K562 (cell line): ENCODE measurements at places on chromosomes 4 and X.

GRCh38 chr4:167939863-167940616 lies 152.3 kb upstream of the ANXA10 start:
- DNase-seq = no peak

DNA sequence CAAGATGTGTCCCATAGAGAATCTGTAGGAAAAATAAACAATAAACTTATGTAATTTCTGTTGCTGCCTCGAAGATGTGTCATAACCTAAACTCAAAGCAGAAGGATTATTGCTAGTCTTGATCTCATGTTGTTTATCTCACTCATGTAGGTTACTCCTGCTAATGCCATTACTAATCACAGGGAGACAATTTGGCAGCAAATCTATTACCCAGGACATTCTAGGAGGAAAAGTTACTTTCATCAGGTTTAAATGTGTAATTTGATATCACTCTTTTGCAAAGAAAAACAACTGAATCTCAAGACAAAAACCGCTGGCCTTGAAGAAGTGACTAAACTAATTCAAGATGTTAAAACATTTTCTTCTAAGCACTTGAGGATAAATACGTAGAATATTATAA lies 34.0 kb downstream of the LDOC1 start:
- DNase-seq = no peak

DNA sequence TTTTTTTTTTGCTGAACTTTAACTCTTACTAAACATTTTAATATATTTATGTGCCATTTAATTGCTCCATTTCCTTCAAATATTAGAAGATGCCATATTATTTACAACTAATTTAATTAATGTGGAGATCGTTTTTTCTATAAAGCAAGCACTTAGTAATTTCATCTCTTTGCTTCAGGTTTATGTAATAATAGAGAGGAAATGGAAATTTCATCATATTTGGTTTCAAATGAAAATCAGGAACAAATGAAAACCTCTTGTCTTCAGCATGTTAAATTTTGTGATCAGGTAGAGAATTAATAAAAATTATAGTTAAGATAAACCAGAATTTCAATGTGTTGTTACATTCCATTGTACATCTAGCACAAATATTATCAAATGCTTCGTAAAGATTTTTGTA lies 120.1 kb downstream of the SYNPO2 start:
- no peak for DNase-seq

GRCh38 chr4:142909908-142910307 lies 63.8 kb upstream of the INPP4B start:
- no peak for DNase-seq

- DNase-seq = no peak
These were observed 2.0 kb downstream of the NCAPG start for GRCh38 chr4:17812801-17813200.

DNA sequence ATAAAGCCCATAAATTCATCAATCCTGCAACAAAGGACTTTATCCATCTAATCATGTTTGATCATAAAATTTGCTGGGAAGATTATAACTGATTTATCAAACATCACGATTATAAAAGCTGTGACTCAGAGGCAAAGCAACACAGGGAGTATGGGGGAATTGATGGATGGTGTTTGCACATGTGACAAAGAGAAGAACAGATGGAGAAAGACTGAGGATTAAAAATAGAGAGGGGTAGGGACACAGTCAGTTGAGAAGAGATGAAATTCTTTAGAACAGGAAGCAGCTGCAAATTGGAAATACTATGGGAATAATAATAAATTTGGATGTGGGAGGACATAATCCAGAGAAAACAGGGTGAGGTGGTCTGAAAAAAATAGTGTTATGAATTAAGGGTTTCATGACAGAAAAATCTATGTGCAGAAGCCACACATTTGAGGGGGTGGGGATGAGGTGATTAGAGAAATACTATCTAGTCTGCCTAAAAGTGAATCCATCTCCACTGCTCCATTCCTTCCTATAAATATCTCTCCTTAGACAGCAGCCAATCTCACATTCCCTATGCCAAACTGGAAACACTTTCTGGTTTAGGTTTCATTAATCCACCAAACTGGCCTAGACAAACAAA lies 6.2 kb downstream of the PRR32 start:
- DNase-seq = no peak

DNA sequence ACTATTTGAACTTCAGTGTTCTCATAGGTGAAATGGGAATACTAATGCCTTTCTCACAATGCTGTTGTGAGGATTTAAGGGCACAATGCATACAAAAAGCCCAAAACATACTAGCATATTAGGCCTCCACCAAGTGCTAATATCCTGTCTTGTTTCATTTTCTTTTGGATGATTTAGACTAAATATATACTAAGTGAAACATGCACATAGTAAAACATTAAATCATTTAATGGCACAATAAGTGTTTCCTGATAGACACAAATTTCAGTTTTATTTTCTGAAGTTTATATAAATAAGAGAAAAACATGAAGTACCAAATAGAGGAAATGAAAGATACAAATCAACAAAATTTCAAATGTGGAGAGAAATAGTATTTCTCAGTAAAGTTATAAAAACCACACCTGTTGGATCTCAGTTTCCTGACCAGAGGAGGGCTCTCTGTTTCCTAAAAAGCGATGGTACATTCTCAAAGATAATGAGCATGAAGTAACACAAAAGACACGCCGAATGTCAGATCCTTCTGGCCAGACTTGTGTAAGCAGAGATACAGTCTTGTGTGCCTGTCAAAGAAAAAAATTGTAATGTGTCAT lies 25.1 kb downstream of the DDX60 start:
- DNase-seq = no peak

- no peak for DNase-seq
These were observed 1.0 kb downstream of the SLC10A6 start for GRCh38 chr4:86848136-86848535.

- DNase-seq = peak; percentile 75
These were observed 177.9 kb downstream of the CBR4 start for GRCh38 chr4:168831919-168832762.

- DNase-seq = no peak
These were observed 5.1 kb downstream of the MORF4L2 start for GRCh38 chrX:103681443-103681842.

DNA sequence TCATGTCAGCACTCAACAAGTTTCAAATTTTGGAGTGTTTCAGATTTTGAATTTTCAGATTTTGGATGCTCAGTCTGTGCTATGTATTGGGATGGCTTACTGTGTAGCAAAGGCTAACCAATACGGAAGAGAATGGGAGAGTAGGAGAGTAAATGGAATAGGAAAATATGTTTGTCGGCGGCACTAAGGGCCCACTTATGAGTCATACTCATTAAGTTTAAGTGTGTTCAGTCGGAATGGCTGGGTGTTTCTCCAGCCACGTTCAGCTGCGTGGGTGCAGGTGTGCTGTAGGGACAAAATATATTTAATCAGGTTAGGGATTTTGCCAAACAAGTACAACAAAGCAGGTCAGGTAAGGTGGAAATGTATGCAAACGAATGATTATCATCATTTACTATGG lies 13.6 kb downstream of the FTHL17 start:
- DNase-seq = no peak

DNA sequence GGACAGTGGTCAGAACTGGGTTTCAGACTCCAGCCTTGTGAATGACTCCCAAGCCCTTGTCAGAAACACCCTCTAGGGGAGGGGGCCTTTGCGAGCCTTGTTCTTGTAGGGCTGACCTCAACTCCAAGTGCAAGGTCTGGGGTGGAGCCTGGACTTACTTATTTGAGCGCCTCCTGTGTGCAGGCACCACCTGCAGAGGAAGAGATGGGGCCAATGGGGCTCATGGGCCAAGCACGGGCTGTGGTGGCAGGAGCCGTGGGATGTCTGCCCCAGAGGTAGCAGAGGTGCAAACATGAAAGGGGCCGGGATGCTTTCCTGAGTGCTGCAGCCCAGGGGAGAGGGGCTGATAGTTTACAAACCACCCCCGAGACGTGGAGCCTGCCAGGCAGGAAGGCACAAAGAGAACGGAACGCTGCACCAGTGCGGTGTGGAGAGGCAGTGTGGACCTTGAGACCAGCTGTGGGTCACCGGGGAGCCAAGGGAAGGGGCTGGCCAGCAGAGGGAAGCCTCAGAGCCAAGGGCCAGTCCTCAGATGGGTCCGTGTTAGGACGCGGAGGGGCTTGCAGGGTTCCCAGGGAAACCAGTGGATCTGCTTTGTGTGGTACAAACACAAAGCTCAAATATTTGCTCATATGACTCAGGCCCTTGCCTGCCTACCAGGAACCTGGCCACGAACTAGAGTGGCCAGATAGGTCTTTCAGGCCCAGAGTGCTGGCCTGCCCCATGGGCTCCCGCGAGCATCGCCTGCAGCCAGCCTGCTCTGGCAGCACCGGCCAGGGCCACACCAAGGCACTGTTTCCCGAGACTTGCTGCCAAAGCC lies 8.7 kb upstream of the TADA2B start:
- no peak for DNase-seq

GRCh38 chr4:184953971-184954370 lies 64.3 kb upstream of the HELT start:
- DNase-seq = no peak

DNA sequence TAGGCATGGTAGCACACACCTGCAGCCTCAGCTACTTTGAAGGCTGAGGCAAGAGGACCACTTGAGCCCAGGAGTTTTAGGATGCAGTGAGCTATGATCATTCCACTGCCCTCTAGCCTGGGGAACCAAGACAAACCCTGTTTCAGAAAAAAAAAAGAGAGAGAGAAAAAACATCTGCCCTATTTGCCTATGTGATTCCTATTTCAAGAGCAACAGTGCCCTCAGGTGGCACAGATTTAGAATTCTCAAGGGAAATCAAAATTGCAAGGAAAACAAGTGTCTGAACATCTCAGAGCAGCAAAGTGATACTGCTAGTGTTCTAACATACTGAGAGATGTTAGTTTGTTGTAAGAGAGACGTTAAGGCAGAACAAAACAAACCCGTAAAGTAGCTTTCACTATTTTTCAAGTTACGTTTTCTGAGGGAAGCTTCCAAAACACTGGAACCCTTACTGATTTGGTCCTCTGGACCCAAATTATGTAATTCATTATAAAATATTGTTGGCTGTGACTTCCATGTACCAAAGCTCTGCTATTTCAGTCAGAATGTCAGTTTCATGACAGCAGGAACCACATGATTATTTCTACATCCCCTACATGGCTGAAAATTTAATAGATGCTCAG lies 7.9 kb downstream of the BDH2 start:
- peak; percentile 23 for DNase-seq

- no peak for DNase-seq
These were observed 2.9 kb downstream of the USP11 start for GRCh38 chrX:47235691-47236103.

- no peak for DNase-seq
These were observed 314 bp downstream of the DNASE1L1 start for GRCh38 chrX:154408659-154409221.

DNA sequence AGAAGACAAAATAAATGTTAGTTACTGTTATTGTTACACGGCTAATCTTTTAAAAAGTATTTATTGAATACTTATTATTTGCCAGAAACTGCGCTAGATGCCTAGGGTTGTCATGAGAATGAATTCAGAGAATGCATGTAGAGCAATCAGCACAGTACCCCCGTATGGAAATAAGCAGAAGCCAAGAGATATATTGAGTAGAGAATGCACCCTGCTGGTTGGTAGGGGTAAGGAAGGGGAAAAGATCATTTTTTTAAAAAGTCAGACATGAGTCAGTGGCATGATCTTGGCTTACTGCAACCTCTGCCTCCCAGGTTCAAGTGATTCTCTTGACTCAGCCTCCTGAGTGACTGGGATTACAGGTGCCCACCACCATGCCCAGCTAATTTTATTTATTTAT lies 13.1 kb upstream of the DRP2 start:
- peak; percentile 30 for DNase-seq

DNA sequence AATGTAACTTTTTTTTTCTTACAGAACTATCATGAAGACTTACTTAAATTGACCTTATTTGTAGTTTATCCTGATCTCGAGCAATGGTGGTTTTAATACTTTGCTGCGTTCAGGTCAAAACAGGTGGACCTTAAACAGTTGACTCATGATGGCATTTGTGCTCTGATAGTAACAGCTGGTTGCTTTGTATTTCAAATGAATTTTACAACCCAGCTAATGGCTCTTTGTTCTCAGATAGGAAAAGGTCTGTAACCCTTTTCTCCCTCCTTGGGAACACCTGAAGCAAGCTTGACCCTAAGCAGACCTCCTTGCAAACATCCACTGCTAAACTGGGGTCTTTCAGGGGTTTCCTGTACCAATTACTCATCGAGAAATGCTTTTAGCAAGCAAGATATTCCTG lies 79.2 kb downstream of the F11 start:
- DNase-seq = no peak

DNA sequence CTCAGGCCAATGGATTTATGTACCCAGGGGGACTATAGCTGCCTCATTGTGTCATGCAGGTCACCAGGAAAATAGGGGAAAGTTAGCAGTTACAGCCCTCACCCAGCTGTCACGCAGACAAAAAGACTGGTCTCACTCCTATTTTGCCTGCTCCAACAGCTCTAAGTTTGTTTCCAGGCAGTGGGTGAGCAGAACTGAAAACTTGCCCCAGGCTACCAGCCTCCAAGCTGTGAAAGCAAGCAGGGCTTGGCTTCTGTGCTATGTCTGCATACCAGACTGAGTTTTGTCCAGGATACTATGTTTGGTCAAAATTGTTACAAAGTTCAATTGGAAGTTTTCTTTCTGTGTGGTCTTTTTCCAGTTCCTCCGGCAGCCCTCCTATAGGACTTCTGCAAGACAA lies 628.4 kb downstream of the FAM133A start:
- no peak for DNase-seq

DNA sequence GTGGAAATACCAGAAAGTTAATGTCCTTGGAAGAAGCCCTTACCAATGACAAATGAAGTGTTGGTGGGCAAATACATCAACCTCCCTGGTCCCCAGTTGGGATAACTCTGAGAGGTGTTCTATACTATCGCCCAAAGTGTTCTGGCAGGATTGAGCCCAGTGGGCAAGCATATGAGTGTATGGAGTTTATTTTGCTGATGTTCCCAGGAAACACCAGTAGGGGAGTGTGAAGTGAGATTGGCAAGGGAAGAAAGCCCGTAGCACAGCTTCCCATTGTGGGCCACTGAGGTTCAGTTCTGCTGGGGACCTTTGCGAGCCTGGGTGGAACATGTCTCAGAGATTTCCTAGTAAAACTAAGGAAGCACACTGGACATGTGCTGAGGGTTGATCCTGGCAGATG lies 65.1 kb downstream of the ARHGAP6 start:
- DNase-seq = no peak
